ENCODE measurements at places on chromosomes 5 and 9.

GRCh38 chr9:89940625-89941024, 335.8 kb downstream of the GADD45G start:
- DNase-seq = no peak

GRCh38 chr9:127093319-127094020, 29.0 kb downstream of the ANGPTL2 start:
- DNase-seq = no peak

- DNase-seq = no peak
These were observed 35.2 kb downstream of the OR2K2 start for GRCh38 chr9:111294691-111295451.

GRCh38 chr9:99015890-99016289, 72.2 kb downstream of the COL15A1 start:
- DNase-seq = no peak

Measured in astrocyte of the cerebellum (primary cell).